AG09319 (cell line): ENCODE measurements at places on chromosomes 7 and 10.

- peak; percentile 77 for DNase-seq
Observed at GRCh38 chr10:113073549-113074189, 123.6 kb downstream of the TCF7L2 start.

- DNase-seq: peak; percentile 90
Observed at GRCh38 chr10:51894771-51895578, 195.6 kb upstream of the CSTF2T start.

- DNase-seq: no peak
Observed at GRCh38 chr10:119498889-119499676, 43.4 kb downstream of the RGS10 start.

GRCh38 chr10:127358337-127358736 is 161.9 kb upstream of the INSYN2A start:
- DNase-seq: no peak

DNA sequence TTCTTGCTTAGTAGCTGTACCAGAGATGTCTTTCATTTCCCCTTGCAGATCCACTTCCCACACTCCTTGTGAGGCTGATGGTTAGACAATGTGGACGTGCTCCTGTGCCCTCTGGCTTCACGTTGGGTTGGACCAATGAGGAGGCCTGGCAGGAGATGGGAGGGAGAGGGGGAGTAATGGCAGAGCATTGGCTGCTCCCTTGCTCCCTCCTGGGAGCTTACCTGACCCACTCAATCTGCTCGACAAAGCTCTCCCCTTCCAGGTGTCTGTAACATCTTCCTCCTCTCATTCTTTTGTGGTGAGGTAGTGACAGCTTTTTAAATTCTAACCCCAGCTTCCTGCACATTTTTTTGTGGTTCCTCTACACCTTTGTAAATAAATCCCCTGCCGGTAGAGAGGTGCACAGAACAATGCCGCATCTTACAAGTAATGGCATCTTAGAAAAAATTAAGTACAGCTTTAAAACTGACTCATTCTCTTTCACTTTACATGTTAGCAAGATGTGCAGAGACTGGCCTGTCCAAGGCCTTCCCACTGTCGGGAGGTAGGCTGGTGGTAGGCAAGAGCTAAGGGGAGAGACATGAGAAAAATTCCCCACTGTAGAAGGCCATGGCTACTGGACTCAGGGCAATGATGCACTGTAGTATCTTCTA is 134.3 kb downstream of the HTR7 start:
- DNase-seq: no peak

GRCh38 chr10:89458291-89458690 is 43.9 kb downstream of the IFIT5 start:
- no peak for DNase-seq

DNA sequence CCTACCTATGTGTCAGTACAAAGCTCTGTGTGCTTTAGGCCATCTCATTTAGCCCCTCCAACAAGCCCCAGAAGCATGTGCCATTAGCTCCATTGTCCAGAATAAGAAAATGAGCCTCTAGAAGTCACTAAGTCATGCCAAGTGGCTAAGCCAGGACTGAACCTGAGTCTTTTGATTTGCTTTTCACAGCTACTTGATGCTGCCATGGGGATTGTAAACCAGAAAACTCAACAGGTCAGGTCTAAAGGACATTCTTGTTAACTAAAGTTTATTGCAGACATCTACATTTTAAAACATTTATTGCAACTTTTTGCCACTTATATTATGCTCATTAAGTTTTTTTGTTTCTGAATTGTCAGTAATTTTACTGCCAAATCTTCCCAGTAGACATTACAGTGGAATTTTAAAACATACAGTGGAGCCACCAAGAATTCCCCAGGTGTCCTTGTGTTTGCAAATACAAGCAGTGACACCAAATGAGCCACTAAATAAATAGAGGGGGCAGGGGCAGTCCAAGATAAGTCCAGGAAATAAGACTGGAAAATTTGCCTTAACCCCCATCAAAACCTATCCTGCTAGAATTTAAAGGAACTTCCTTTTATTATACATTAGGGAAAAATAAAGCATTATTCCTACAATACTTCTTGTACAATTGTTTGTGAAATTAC is 115.9 kb downstream of the RAPGEF5 start:
- no peak for DNase-seq

DNA sequence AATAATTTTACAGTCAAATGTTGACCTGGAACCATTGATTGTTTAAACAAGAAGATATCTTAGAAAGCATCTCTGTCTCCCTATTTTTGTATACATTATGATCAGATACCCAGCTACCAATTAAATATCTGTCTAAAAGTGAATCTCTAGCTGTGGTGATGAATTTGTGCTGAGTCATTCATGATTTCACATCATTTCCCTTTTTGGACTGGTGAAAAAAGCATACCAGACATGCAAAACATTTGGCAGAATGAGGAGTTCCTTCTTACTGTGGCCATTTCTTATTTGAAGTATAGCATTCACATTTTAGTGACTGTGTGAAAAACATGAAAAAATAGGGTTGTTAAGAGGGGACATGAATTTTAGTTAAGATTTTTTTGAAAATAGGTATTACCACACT is 98.0 kb upstream of the GATA3 start:
- peak; percentile 55 for DNase-seq

DNA sequence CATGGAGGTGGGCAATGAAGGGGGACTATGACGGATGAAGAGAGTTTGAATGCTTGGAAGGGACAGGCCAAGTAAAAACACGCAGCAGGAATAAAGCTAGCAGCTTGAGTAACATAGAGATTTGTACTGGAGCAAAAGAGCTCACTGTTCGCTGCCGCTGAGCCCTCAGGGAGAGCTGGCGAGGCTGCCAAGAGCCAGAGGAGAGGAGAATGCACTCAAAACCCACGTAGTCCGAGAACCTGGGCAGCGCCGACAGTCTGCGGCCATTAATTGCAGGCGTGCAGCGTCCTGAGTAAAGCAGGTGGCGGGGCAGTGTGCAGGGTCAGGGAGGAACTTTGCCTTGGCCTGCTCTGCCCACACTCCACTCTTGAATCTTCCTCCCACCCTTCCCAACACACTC is 68.2 kb downstream of the SLC37A3 start:
- no peak for DNase-seq

- DNase-seq: no peak
Observed at GRCh38 chr10:101597091-101597900, 9.2 kb downstream of the DPCD start.

GRCh38 chr10:33428682-33429081 is 94.2 kb upstream of the NRP1 start:
- no peak for DNase-seq

GRCh38 chr7:40804477-40805215 is 669.8 kb downstream of the SUGCT start:
- peak; percentile 83 for DNase-seq

DNA sequence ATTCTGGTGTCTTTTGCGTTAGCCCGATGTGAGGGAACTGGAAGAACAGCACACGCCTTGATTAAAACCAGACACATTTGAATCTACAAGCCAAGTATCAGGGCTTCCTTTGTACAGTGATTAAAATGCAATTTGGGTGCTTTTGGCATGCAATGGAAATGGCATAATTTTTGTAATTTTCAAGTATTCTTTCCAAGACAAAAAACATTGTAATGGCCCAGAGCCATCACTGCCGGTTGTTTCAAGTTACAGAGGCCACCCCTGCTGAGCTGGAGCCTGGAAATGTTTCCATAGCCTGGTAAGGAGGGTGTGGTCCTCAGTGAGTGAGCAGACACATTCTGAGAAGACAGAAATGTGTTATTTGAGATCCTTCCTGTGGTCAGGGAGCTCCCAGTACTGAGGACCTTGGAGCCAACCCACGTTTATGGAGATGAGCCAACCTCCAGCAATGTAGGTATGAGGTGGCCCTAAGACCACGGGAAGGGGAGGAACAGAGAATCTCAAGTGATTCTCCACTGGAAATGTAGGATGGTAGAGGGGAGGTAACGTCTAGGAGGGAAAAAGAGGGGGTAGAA is 20.9 kb downstream of the TEX36 start:
- DNase-seq: peak; percentile 92

GRCh38 chr10:76432016-76433012 is 1000.9 kb downstream of the LRMDA start:
- peak; percentile 45 for DNase-seq
